ENCODE measurements at places on chromosomes 5 and 9.

- DNase-seq = no peak
Observed at GRCh38 chr5:103108086-103108485, 11.9 kb downstream of the GIN1 start.

DNA sequence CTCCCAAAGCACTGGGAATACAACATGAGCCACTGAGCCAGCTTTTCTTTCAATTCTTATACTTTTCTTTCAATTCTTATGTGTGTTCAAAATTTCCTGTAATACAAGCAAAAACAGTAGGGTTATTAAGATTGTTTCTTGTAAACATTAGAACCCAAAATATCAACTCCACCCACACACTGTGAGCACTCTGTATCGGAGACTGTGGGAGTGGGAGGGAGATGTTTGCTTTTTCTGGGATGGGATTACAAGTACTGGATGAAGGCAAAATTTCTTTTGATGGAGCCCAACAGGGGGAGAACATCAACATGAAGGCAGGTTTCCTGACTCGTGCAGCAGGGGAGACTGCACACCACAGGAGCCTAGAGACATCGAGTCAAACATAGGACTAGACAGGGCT is 4.7 kb upstream of the CFAP90 start:
- DNase-seq = no peak

- no peak for DNase-seq
Observed at GRCh38 chr5:72760259-72760658, 56.2 kb upstream of the TNPO1 start.

DNA sequence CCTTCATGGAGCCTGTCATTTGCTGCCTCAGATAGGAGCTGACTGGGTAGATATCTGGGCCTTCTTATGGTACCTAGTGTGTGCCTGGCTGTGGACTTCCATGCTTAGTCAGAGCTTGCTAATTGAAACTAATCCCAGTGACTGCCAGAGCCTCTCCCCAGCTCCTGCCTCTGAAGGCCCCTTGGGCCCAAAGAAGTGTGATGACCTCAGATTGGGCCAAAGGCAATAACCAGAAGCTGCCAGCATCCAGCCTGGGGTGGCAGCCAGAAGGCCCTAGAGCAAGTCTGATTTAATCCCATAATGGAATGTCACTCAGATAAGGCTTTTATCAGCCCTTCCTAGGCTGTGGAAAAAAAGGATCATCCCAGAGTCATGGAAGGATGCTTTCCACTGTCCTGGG is 17.1 kb upstream of the CDC23 start:
- DNase-seq = no peak

DNA sequence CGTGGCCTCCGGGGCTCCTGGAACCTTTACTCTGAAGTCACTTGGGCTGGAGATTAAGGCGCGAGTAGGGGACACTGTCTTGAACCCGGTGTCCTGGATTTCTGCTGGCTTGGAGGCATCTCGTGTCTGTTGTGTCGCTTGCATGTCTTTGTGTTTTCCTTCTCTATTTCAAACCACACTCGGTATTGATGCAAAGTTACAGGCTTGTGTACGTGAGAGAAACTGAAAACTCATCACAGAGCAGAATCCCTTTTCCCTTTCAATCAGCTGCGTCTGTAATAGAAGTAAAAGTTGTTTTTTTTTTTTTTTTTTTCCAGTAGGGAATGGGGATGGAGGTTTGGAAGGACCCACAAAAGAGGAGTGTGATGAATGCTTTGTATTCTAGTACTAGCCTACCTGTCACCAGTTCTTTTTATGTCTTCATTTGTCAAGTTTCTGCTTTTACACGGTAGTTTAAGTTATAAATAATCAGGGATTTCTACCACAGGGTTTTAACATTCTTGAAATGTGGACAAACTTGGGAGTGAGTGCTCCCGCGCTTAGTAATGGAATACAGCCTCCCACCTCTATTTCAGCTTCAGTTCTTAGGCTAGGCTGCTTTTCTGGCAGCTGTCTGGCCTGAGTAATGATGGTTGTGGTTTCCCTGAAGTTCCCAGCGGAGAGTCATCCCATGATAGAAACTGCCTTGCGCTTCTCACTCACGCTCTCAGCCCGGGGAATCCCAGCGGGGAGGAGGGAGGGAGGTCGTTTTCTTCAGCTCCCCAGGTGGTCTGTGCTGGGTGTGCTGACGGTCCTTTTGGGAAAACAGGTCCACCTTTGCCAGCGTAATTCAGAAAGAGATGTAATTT is 763 bp downstream of the TJP2 start:
- no peak for DNase-seq

- DNase-seq = no peak
Observed at GRCh38 chr5:154898210-154898609, 39.8 kb downstream of the CNOT8 start.

- no peak for DNase-seq
Observed at GRCh38 chr5:87770601-87771121, 357.9 kb upstream of the CCNH start.

GRCh38 chr5:164747371-164747770 is 1242.0 kb downstream of the MAT2B start:
- DNase-seq = no peak

DNA sequence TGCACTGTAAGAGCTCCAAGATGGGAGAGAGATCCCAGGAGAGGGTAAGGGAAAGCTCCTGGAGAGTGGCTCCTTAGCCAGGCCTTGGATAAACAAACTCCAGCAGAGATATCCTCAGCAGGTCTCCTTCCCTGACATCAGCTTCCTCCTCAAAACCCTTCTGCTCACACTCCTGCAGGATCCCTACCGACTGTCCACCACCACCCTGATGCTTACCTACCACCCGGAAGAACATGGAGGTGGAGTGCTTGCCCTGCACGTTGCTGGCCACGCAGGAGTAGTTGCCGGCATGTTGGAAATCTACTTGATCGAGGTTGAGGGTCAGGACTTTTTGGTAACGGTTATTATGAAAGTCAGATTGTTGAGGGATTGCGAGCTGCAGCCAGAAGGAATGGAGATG is 9.3 kb downstream of the CSF1R start:
- no peak for DNase-seq

DNA sequence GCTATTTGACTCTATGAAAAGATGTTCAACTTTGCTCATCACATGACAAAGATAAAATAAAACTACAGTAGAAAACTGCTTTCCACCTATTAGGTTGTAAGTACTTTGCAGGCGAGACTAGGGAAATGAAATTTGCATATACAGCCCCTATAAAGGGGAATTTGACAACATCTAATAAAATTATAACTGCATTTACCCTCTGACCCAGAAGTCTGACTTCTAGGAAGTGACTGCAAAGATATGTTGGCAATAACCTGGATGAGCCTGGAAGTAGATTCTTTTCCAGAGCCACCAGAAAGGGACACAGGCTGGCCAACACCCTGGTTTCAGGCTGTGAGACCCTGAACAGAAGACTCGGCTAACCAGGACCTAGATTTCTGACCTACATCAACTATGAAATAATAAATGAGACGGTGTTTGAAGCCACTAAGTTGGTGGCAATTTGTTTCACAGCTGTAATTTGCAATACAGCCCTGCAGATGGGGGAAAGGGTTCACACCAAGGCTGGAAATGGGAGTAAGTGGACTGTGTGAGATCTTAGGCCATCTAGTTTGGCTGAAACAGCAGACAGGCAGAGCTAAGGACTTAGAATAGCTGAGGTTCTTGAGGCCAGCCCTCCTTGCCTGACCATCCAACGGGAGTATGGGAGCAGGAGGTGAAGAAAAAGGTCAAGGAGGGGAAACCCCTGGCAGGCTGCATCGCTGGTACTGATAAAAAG is 106.6 kb downstream of the SIL1 start:
- DNase-seq = no peak

GRCh38 chr9:83059417-83059816 is 3.5 kb downstream of the RASEF start:
- DNase-seq = no peak

DNA sequence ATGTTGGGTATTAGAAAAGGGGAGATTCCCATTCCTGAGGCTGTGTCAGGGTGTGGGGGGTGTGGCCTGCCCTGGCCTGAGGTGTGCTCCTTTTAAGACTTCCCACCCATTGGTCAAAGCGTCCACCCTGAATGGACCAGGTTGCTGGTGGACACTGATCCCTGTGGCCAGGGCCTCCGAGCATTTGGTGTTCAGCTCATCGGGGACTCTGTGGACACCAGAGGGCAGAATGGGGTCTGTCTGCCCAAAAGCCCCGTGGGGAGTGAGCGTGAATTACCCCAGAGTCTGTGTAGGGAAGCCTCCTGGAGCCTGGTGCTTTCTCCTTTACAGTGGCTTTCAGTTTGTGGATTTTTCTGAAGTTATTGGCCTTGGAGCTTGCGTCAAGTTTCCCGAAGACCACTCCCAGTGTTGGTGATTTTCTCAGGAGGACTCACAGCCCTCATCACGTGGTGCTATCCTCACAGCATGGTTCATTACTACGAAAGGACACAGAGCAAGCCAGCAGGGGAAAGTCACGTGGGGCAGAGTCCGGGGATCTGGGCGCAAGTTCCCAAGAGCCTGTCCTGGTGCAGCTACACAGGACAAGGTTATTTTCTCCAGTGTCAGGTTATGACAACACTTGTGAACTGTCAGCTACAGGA is 55.5 kb downstream of the TENT4A start:
- no peak for DNase-seq

- no peak for DNase-seq
Observed at GRCh38 chr9:113589890-113590289, 126.4 kb downstream of the RGS3 start.

DNA sequence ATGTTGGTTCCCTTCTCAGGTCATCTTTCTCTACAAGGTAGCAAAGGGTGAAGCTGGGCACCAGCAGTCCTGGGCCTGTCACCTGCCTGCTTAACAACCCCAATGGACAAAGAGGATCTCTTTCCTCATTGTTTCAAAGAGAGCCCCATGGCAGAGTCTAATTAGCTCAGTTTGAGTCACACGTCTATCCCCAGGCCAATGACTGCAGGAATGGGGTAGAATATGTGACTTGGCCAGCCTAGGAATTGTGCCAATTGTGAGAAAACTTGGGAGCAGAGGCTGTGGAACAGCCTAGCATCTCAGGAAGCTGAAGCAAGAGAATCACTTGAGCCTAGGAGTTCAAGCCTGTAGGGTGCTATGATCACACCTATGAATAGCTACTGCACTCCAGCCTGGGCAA is 3.6 kb upstream of the RAPGEF1 start:
- DNase-seq = no peak

GRCh38 chr5:172691886-172692285 is 50.8 kb downstream of the NEURL1B start:
- DNase-seq = no peak

DNA sequence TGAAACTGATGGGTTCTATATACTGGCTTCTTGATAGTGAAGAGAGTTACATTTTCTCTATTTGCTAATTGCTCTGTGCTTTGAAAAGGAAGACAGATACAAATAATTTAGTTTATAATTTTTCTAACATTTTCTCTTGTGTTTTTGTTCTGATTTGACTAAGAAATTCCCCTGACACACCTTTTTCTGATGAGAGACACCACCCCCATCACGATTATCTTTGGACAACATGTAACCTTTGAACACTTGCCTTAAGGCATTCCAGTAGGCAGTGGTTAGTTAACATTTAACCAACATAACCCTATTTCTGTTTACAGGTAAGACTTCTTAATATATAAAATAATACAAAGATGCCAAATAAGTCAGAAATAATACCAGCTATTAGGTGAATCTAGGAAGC is 4.1 kb upstream of the PTBP3 start:
- no peak for DNase-seq

GRCh38 chr5:21623831-21624230 is 1229.3 kb downstream of the CDH12 start:
- no peak for DNase-seq

- DNase-seq = no peak
Observed at GRCh38 chr9:437066-437465, 222.4 kb downstream of the DOCK8 start.

DNA sequence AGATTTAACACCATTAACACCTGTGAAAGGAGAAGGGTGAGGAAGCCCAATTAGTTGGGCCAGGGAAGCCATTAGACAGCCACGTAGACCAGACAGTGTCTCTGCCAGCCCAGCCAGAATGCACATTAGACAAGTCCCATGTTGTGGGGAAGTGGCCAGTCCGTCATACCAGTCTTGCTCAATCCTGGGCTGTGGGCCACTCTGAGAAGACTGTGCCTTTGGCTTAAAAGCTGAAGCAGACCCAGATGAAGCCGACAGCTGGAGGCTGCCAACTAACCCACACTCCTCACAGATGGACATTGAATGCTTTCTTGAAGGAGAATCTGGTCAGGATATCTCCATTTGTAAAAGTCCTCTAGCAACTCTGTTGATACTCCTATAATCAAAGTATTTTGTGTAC is 128.5 kb downstream of the CHSY3 start:
- DNase-seq = no peak
